ENCODE measurements at places on chromosomes 3 and 15.

DNA sequence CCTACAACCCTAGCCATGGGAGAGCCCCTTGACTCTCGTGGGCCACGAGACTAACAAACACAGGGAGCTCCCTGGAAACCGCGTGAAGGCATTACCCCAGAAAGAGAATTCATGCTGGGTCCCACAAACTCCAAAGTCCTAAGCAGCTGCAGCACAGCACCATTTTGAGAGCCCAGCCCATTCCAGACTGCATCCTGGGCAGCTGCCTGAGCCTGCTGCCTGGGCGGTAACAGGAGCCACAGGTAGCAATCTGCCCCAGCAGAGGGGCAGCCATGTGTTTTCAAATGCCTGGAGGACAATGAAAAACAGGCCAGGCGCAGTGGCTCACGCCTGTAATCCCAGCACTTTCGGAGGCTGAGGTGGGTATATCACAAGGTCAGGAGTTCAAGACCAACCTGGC lies 62.9 kb upstream of the TBC1D23 start:
- no peak for DNase-seq

DNA sequence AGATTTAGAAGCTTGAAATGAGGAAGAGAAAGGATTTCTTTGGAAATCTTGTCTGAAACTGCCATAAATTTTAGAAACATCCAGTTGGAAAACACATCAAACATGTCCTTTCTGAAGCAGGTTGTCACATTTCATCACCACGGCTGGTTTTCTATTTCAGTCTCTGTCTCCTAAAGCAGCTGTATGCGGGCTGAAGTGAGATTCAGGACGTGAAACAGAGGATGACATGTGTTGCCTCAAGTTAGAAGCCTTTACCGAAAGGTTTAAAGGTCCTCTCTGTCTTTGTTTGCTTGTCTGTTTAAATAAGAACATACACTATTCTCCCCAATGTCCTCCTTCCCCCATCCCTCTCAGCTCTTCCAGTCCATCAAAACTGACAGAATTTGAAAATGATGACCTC lies 141.9 kb downstream of the SQOR start:
- no peak for DNase-seq

- DNase-seq: no peak
These were observed 268.8 kb downstream of the SLCO3A1 start for GRCh38 chr15:92122259-92122658.

GRCh38 chr3:151576511-151577137 lies 115.8 kb upstream of the IGSF10 start:
- no peak for DNase-seq

- DNase-seq: no peak
These were observed 66.1 kb downstream of the FILIP1L start for GRCh38 chr3:100048248-100048647.

DNA sequence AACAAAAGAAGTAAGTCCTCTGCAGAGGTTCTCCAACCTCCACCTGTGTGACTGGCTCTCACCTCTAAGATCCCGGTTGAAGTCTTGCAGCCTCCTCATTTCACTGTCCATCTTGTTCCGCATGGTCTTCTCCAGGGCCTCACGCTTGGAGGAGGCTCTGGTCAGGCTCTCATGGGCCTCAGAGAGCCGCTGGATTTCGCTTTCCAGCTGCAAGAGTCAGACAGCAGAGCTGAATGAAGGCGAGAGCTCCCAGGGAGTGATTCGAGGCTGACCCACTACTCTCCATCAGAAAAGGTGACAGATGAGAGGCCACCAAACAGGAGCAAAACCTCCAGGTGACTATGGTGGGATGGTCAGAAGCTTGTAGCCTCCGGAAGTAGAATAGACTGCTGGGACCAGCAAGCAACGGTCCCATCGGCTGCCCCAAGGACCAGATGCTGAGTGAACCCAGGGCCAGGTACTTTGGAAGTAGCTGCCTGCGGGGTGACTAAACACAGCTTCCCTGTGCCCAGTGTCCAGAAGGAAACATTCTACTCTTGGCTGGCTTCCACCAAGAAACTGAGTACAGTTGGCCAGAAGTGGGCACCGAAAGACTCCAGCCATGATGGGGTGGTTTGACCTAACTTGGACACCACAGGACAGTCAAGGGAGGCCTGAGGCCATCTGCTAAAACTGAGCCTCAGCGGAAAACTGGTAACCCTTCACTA lies 7.9 kb downstream of the AMOTL2 start:
- DNase-seq: no peak

- no peak for DNase-seq
These were observed 100.9 kb upstream of the CDIN1 start for GRCh38 chr15:36478561-36478960.

GRCh38 chr3:128266453-128266852 lies 113.2 kb downstream of the EEFSEC start:
- DNase-seq: peak; percentile 19

- DNase-seq: no peak
These were observed 2.7 kb downstream of the KIF15 start for GRCh38 chr3:44764248-44764647.

GRCh38 chr3:46930945-46931403 lies 45.6 kb downstream of the CCDC12 start:
- no peak for DNase-seq

DNA sequence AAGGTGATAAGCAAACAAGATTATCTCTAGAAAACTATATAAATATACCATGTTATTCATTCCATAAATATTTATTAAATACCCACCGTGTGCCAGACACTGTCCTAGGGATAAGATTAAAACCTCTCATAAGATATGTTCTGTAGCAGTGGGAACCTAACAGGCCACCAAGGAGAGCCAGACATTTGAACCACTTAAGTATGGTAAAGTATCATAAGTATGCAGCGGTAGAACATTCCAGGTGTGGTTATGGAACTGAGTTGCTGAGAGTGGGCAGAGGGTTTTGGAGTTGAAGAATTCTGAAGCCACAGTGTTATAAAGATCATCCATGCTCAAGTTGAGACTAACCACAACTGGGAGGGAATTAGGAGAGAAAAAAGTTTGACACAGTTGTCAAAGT lies 14.7 kb downstream of the FILIP1L start:
- peak; percentile 50 for DNase-seq

- peak; percentile 68 for DNase-seq
These were observed 9.2 kb downstream of the HSPBAP1 start for GRCh38 chr3:122784436-122784835.

DNA sequence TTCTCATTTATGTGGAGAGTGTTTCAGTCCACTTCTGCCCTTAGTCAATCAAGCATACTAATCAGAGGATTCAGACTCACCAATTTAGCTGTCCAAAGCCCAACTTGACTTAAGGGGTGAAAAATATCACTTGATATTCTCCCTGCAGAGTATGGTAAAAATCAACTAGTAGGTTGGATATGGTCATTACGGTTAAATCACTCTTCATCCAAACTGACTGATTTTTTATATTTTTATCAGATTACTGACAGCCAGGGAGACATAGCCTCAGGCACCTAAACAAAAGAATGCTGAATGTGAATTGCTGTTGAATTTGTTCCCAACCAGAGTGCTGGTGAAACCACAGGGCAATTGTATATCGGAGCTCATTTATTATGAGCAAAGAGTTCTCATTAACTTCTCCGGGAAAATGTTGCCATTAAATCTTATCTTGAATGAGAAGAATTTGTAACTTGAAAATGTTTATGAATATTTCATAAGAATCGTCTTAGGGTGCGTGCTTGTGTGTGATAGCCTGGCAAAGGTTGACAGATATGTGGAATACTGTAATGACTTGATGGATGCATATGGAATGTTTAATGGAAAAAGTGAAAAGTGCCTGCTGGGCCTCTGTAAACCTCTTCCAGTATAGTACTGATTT lies 411.2 kb downstream of the NAALADL2 start:
- peak; percentile 84 for DNase-seq

DNA sequence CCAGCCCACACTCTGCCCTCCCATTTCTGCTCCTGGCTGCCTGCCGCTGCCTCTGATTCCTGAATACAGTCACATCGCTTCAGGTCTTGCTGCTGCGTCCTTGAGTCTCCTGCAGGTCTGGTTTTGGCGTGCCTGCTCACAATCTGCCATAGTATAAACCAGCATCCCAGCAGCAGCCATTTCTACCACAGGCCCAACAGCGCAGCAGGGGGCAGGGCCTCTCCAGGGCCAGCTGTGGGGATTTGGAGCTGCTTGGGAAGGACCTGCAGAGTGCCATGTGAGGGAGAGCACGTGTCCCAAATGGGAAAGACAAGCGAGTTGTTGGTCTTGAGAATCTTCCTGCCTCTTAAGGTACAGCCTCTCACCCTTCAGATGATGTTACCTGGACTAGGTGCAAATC lies 398.3 kb upstream of the PPP2R3A start:
- no peak for DNase-seq

DNA sequence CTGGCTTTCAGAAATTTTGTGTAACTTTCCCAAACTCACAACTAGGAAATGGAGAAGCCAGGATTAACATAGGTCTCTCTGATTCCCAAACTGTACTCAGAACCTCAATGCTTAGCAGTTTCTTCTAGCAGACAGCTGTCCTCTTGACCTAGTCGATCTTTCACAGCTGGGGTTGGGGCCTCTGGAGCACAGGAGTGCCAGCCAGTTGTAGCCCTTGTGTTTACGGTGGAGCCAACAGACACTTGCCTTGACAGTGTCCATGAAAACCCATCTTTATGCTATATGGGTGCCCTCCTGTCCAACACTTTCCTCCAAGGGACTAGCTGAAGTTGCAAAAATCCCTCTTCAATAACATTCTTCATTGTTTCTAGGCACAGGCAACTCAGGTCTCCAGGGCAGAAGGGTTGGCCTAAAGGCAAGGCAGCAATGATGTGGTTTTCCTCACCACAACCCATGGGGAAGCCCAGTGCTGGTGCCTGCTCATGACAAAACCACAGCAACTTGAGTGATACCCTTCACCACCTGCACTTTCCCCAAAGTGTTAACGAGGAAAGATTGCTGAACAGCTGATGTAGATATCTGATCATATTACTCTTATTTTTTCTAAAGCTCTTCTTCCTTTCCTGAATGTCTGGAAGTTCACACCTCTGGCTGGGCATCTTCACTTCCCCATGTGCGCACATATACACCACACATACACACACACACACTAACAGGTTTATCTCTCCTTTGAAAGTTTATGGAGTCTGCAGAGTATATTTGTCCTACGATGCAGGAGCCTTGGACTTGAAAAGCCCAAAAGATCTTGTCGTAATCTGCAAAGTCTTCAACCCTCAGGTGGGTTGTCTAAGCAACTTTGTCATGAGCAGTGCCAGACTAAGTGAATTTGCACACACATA lies 11.0 kb upstream of the KNG1 start:
- no peak for DNase-seq

DNA sequence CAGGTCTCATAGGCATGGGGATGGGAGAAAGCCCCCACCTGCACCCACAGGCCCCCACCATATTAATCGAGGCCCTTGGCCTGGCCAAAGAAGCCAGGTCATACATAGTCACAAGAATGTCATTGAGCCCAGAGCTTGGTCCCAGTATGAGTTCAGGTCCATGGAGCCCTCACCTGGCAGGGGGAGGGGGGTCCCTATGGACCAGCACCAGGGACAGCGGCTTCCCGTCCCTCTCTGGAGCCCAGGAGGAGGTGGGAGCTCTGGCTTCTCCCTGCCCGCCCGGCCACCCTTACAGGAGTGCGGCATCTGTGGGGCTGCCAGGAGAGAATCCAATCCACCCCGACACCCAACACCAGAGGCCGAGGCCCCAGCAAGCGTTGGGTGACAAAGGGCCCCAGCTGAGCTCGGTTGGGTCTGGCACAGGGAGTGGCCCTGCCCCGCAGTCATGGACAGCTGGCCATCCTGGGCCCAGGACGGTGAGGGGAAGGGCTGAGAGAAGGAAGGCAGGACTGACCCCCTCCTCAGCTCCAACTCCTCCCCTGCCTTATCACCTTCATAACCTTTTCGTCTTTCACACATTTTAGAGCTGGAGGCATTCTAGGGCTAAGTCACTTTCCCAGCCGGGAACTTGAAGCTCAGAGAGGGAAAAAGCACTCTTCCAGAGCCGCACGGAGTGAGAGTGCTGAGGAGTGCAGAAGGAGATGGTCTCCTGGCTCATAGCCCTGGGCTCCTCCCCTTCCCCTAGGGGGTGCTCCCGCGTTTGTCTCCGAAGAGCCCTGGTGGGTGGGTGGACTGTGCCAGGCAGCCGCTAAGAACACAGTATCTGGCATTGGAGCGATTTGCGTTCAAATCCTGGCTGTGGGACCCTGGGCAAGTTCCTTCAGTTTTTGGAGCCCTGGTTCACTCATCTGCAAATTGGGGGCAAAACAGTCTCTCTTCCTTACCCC lies 54.6 kb downstream of the ATP2B2 start:
- no peak for DNase-seq

DNA sequence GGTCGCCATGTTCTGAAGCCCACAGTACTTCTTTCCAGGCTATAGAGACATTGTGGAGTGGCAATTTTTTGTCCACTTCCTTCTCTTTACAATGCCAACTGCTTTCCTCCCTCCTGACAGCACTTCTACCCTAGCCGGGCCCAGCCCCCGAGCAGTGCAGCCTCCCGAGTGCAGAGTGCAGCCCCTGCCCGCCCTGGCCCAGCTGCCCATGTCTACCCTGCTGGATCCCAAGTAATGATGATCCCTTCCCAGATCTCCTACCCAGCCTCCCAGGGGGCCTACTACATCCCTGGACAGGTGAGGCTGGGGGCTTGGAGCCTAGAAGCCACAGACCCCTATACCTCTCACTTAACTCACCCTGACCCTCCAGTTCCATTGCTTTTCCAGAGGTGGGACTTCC lies 2.8 kb downstream of the EIF4G1 start:
- DNase-seq: no peak

Measured in fibroblast of upper back skin (primary cell).